Putamen (tissue), 1 donor: ENCODE measurements at places on chromosomes 11 and 22.

- no peak for DNase-seq
These were observed 731.5 kb downstream of the NTM start for GRCh38 chr11:132101881-132102280.

DNA sequence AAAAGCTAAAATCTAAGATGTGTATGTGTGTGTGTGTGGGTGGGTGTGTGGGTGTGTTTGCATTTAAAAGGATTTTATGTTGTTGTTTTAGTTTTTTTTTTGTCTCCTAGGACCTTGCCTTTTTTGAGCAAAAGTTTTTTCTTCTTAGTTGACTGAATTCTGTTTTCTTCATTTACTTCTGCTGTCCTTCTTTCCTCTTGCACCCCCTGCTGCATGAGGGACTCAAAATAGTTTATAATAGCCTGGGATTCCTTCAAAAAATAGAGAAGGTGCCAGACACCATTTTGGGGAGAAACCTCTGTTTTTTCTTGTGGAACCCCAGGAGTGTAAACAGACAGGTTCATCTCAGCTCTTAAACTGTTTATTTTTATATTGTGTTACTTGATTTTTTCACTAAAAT is 817.7 kb downstream of the TBC1D22A start:
- DNase-seq: no peak

- DNase-seq: no peak
These were observed 26.9 kb upstream of the TXNRD2 start for GRCh38 chr22:19968450-19968891.

- no peak for DNase-seq
These were observed 61.8 kb downstream of the CD82 start for GRCh38 chr11:44627165-44627789.

DNA sequence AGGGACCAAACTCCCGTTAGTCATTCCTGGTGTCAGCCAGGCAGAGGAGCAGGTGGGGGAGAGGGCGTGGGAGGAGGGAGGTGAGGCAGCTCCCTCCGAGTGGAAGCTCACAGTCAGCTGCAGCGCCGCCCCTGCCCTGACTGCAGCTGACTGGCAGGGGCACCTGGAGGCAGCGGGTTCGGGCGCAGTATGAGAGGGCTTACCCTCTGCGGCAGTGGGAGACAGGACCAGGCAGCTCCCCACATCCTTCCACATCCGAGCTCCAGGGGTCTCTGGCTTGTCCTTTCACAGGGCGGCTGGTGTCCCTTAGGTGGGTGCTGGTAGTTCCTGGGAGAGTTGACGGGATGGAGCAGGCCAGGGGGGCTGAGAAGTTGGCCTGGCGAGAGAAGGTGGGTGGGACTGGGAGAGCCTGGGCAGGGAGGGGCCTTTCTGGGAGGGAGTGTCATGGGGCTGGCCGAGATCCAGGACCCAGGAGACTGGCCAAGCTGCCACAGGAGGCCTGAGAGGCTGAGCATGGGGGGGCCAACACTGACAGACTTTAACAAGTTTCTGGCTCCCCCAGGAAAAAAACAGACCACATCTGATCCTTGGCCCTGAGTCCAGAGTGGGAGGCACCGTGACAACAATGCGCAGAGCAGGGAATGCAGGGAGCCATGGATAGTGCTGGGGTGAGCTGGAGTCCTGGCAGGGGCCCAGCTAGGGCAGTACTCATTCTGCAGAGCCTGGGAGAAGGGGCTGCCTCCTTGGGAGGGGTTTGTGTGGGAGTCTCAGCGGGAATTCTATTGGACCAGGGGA is 4.9 kb downstream of the ADORA2A start:
- peak; percentile 76 for DNase-seq

- DNase-seq: no peak
These were observed 99.0 kb downstream of the AMOTL1 start for GRCh38 chr11:94866936-94867795.

DNA sequence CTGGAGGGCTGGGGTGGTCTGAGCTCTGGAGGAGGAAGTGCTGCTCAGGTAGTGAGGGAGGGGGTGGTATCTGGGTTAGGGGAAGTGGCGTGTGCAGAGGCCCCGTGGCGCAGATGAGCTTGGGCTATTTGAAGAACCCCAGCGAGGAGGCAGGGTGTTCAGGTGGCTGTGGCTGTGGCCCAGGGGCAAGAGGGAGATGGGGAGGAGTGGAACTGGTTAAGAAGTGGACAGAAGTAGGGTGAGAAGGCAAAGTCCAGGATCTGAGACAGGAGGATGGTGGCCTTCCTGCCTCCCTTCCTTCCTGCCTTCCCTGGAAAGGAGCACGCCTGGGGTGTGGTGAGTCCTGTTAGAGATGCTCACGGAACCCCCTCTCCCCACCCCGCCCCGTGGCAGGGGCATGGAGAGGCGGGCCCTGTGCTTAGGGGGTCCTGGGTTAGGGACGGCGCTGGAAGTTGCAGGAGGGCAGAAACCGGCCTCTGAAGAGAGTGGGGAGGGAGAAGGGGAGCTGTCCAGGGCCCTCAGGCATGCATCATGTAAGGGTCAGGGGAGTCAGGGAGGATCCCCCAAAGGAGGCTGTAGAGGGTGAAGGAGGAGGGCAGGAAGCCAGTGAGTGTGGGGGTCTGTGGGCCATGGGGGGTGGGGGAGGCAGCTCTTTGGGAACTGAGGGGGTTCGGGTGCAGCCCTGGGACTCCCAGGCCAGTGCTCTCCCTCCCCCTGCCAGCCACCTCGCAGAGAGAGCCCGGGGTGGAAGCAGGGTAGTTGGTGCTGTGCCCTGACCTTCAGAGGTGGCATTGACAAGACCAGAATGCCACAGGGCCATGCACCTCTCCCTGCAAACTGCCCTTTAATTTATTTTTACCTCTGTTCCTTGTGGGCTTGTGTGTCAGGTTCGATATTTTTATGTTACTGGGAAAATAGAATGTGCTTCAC is 63.7 kb upstream of the PARVG start:
- no peak for DNase-seq

DNA sequence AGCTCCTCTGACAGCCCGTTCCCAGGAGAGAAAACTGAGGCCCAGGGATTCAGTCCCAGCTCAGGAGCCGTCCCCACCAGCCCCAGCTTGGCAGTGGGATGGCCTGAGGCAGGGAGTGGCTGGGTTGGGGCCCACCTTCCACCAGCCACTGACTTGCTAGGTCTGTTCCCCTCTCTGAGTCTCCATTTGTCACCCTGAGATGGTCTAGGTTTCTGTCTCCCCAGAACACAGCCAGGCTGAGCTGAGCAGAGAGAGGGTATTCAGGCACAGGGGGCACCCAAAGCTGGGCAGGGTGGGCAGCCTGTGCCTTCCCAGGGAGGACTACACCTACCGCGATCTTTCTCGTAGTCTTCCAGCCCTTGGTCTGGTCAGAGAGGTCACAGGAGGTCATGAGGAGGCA is 95.7 kb downstream of the PDE2A start:
- DNase-seq: no peak

DNA sequence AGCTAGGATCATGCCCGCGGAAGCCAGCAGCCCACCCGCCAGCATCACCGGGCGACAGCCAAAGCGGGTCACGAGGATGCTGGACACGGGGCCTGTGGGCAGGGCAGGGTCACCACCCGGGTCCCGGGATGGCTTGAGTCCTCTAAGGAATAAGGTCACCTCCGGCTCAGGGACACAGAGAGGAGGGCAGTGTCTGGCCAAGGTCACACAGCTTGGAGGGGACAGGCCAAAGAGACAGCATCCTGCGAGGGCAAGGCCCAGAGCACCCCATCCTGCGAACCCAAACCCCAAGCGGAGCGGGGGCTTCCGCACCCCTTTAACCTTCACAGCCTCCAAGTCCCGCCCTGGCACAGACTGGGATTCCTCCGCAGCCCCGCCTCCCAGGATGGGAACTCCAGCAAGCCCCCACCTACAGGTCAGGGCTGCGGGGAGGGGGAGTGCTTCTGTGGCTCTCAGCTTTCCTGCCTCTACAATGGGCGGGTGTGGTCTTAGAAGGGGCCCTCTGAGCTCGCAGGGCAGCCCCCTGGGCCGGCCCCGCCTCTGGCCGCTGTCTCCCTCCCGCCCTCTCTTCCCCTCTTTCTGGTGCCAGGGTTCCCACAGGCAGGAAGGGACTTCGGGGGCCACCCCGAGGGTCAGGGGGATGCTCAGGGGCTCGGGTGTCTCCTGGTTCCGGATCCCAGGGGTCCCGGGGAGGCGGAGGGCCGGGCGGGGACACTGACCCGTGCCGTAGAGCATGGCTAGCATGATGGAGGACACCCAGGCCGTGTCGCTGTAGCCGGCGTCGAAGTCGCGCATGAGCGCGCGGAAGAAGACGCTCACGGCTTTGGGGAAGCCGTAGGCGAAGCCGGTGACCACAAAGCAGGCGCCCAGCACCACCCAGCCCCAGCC is 1.8 kb downstream of the SLC16A8 start:
- DNase-seq: no peak

DNA sequence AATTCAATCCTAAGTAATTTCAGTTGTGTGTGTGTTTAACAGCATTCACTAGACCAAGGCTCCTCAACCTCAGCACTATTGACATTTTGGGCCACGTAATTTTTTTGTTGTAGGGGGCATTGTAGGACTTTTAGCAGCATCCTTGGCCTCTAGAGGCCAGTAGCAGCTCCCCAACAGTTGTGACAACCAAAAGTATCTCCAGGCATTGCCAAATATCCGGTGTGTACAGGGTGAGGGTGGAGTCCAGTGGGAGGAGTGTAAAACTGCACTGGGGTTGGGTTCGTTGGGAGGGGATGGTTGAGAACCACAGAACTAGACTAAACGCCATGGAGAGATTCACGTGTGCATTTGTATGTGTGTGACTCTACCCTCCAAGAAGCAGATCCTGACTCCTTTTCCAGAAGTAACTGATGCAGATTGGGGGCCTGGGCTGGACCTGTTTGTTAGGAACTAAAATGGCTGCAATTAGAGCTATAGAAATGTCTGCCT is 5.9 kb upstream of the PHF21A start:
- no peak for DNase-seq

DNA sequence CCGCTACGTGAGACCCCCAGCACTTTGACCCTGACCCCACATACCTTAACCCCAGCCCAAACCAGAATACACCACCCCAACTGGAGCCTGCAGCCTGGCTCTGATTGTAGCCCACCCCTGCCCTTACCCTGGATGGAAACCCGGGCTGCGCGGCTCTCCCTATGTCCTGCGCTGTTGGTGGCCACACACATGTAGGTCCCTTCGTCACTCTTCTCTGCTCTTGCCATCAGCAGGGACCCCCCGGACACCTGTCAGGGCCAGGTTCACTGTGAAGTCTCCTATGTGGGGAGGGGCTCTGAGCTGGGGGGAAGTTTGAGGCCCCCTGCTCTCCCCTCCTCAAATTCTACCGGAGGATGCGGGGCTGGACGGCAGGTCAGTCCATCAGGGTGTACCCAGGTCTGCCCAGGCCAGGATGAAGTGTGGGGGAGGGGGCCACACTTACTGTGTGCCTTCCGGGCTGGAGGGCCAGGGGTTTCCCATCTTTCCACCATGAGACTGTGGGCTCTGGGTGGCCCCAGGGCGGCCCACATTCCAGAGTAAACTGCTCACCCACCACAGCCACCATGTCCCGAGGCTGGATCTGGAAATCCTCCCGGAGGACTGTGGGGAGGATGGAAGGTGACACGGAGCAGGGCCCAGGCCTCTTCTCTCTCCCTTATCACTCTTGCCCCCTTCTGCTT is 1.5 kb downstream of the ROBO4 start:
- no peak for DNase-seq
